ENCODE measurements at places on chromosomes 12 and 14.

GRCh38 chr14:72500234-72500838, 393.6 kb downstream of the DPF3 start:
- DNase-seq: no peak

DNA sequence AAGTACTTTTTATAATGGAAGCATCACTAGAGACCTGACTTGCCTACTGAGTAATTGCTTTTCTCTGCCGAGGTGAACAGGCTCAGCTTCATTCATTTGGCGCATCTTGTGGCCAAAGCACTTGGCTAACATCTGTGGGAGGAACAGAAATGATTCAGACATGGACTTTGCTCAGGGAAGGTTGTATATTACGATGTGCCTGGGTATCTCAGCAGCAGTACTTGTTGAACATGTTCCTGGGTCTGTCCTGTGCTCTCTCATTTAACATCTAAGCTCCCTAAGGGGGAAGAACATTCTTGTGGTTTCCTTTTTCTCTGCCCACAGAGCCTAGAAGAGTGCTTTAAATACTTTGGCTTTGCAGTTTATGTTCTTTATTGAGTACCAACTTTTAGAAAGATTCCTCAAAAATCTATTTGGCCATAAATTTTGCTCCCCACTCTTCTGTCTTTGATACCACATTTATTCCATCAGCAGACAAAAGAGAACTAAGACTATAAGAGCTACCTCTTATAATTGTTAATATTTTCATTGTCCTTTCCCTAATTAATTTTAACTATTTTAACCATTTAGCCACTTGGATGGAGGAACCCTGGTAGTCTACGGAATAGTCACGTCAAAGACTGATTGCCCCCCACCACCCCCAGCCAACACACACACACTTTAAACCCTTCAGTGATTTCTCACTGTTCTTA, 101.2 kb upstream of the EGLN3 start:
- DNase-seq: no peak

- no peak for DNase-seq
Observed at GRCh38 chr14:99274346-99275221, 2.6 kb upstream of the BCL11B start.

GRCh38 chr12:9742661-9743060, 9.8 kb upstream of the CLECL1 start:
- DNase-seq: no peak

GRCh38 chr14:75854111-75854799, 127.5 kb downstream of the TGFB3 start:
- DNase-seq: no peak

GRCh38 chr12:91113621-91114020, 2.3 kb upstream of the LUM start:
- no peak for DNase-seq

- DNase-seq: no peak
Observed at GRCh38 chr14:70827347-70827746, 18.0 kb upstream of the MAP3K9 start.

DNA sequence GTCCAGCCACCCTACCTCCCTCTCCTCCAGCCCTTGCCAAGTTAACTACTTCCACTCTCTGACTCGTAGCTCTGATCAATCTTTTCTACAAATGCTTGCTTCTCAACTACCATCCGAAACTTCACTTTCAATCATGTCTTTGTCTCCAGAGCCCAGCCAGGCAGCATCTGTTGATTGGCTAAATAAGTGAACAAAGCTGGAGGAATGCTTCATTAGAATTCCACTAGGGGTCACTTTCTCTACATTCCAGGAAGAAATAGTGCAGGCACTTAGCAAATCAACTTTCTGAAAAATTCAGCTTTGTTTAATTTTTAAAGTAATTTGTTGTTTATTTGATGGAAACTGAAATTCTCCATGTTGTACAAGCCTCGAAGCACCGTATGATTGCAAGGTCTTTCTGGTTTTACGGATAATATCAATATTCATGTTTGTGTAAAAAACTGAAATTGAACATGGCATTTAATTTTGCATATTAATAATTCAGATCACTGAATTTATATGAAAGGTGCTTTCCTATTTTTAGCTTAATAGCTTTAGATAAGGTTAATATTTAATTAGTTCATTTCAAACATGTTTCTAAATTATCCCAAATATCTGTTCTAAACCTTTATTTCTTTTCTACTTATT, 32.4 kb upstream of the HELB start:
- DNase-seq: no peak

- no peak for DNase-seq
Observed at GRCh38 chr12:26195250-26195640, at the start of gene SSPN. Gene SSPN (plus strand): TSS chr12:26195573. CDS start chr12:26195673, 100 bp downstream.

GRCh38 chr12:89976866-89977265, 268.2 kb upstream of the ATP2B1 start:
- DNase-seq: no peak

- no peak for DNase-seq
Observed at GRCh38 chr12:71371122-71371521, 68.5 kb upstream of the LGR5 start.

- DNase-seq: no peak
Observed at GRCh38 chr12:47730341-47730744, 5.1 kb upstream of the ENDOU start.

GRCh38 chr14:42277840-42278239, 671.2 kb downstream of the LRFN5 start:
- no peak for DNase-seq

DNA sequence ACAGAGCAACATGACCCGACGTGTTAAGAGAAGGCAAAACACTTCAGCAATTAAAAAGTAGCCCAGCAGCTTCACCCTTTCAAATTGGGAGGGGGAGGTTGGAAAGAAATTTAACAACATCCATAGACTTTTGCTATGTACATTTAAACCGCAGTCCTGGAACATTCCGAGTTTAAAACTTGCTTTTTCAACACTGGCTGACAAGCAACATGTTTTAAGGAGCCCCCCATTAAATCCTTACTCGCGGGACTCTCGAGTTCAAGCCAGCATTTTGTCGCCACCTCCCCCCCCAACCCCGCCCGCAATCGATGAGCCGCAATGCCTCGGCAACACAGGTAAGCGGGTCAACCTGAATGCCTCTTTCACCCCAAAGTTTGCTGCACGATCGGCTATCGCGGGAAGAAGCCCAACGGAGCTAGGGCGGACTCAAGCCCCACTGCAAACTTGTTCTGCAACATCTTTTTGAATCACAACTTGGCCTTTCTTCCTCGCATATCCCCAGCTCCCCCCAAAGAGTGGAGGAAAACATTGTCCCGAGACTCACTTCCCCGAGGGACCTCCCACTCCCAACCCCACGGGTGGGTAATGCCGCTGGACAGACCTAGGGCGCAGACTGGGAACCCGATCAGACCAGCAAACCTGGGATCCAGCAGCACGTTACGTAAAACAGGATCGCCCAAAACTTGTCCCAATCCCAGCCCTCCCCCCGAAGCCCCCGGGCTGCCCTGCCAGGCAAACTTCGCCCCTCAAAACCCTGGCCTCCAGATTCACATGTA, 777 bp downstream of the ZFP36L1 start:
- DNase-seq: no peak

DNA sequence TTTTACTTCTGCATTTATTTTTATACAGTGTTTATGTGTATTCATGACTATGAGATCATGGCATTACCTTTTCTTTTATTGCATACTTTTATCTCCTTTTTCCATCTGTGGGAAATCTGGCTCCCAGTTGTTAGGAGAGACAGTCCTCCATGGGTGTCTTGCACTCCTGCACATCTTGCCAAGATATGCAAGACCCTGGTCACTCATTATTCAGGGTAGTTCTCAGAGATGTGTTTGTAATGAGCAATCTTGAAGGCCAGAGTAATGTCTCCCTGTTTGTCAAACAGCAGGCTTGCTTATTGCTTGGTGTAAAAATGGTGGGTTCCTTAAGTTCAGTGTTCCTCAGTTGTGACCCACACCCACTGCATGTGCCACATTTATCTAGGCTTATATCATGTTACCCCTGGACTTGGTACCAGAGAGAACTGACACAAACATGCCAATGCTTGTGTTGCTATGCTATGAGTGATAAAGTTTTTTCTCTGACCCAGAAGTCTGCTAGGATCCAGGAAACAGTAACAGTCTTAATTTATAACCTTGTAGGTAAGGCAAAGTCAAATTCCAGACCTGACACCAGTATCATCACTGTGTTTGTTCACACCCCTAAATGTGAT, 36.8 kb downstream of the PPHLN1 start:
- DNase-seq: no peak

DNA sequence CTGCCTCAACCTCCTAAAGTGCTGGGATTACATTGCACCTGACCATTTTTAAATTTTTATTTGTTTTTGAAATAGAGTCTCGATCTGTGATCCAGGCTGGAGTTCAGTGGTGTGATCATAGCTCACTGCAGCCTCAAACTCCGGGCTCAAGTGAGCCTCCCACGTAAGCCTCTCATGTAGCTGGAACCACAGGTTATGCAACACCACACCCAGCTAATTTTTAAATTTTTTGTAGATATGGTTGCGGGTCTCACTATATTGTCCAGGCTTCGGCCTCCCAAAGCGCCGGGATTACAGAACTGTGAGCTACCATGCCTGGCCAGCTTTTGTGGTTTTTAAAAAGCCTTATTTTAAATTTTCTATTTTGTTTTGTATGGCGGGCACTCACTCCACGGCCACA, 2.2 kb upstream of the DRAM1 start:
- DNase-seq: no peak

- DNase-seq: no peak
Observed at GRCh38 chr14:49579841-49580240, 6.3 kb downstream of the RPS29 start.

DNA sequence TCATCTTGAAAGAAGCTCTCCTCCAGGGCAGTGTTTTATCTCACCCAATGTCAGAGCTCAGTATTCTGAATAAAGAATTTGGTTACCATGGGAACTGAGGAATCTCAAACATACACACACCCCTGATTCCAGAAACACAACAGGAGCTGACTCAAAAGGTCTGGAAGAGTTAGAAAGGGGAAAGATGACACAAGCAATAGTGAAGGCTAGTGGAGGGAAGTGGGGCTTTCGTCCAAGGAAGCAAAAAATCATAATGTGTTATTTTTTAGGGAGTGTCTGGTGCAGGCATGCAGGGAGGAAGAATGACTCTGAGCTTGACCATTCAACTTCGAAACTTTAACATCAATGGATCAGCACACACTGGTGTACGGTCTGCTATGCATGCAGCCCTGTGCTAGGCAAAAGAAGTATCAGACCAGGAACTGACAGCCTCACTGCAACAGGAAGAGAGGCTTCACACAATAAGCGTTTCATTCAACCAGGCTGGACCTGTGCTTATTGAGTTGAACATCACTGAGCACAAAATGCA, 20.3 kb downstream of the HEBP1 start:
- DNase-seq: no peak

GRCh38 chr12:119910586-119910985, 33.5 kb upstream of the CIT start:
- DNase-seq: no peak

- no peak for DNase-seq
Observed at GRCh38 chr12:55901881-55902490, 25.7 kb downstream of the PYM1 start.

- no peak for DNase-seq
Observed at GRCh38 chr12:32695787-32696186, 16.7 kb downstream of the DNM1L start.

DNA sequence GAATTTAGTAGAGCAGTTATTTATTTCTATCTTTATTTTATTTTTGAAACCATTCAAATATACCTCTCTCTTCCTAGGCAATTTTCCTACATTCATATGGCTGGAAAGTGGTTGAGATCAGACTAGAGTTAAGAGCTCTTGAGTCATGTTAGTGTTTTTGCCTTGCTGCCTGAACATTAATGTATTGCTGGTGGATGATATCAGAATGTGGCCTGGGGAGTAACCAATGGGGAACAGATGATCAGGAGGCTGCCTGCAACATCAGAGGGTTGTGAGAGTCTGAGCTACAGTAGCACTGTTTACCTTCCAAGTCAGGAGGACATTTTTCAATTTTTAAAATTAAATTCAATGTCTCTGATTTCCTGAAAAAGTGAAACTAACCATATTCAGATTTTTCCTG, 166.3 kb upstream of the TRHDE start:
- DNase-seq: no peak

- no peak for DNase-seq
Observed at GRCh38 chr12:71472441-71472911, 32.9 kb downstream of the LGR5 start.

- no peak for DNase-seq
Observed at GRCh38 chr14:102209224-102209966, 69.7 kb downstream of the WDR20 start.

DNA sequence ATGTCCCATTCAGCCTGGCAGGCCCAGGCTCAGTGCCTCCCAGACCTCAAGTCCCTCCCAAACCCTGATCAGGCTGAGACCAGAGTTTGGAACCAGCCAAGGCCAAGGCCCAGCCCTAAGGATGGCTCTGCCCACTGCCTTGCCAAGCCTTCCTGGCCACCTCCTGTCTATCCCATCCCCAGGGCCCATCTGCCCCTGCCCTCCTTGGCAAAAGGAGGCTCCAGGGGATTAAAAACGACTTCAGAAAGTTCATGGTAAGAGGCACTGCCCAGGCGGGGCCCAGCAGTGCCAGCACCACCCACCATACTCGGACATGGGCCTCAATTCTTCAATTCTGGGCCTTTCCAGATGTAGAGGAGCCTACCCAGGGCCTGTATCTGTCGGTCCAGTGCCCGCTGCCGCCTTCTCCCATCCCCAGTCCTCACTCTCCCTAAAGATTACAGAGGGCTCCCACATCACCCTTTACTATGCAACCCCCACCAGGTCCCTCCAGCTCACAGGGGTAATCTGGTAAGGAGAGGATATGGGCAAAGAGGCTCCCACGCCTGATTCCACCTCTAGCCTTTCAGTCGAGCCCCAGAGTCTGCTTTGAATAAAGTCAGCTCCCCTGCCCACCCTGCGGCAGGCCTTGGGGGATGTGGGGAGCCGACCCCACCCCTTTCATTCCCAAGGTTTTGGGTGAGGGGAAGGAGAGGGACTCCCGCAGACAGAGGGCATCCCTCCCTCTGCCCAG, 932 bp downstream of the ADCY6 start:
- no peak for DNase-seq

- no peak for DNase-seq
Observed at GRCh38 chr12:21718403-21718802, 56.1 kb downstream of the KCNJ8 start.

DNA sequence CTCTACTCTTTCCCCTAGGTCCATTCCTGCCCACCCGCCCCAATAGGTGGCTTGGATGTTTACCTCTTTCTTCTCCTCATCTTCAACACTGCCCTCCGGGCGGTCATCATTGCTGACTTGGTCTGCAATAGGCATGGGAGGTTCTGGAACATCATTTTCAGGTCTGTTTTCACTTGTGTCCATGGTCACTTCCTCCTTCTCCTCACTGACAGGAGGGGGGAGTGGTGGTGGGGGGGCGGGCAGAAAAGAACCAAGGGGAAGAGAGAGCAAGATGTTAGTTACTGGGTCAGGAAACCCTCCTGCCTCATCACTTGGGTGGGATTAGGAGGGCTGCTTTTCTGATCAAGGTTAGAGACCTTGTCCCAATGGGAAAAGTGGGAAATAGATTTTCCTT, 12.1 kb upstream of the CDH24 start:
- no peak for DNase-seq

All from cortex of kidney (tissue), 1 donor.